ENCODE measurements at places on chromosomes 7 and 10.

GRCh38 chr10:85139124-85139523 is 810.7 kb downstream of the CCSER2 start:
- no peak for DNase-seq

GRCh38 chr10:89887830-89888229 is 186.4 kb downstream of the KIF20B start:
- DNase-seq = no peak

DNA sequence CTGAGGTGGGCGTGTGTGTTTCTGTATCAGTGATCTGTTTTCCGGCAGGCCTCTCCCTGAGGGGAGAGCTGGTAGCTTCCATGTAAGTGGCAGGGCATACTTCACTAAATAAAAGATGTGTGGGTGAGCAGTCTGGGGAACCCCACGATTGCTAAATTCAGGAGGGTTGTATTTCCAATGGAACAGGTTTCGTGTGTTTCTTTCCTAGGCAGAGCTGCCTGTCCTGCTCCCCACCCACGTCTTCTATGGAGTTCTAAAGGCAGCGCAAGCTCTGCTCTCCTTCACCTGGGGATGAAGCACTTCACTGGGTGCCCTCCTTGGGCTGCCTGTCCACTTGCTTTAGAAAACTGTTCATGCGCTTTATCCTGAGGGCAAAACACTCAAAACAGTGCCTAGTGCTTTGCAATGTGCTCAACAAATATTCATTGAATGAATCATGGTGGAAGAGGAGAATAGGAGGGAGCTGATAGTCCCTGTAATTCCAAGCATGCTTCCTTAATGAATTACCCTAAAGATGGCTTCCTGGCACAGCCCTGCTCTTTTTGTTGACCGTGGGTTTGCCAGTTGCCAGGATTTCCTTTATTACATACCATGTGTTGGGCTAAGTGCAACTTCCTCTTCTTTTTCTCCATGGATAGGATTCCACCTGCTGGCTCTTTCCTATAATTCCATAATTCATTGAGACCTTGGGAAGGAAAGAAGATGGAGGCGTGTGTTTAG is 50.6 kb upstream of the SRPK2 start:
- DNase-seq = no peak

DNA sequence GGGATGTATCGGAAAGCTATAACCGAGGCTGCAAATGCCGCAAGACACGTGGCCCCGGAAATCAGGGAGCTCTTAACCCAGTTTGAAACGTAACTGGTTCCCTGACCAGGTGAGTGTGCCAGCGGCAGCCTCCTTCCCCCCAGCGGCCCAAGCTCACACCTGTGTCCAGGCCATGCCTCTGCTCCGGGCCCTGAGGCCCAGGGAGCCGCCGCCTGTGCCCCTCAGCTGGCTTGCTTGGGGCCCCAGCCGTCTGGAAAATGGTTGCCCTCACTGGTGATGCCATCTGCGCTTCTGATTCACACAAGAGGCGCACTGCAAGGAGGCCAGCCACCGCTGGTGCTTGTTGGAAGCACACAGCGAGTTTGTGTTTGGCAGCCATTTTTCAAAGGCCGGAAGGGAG is 9.2 kb downstream of the PWWP2B start:
- DNase-seq = no peak

GRCh38 chr10:77308084-77308732 is 329.4 kb downstream of the KCNMA1 start:
- DNase-seq = no peak

DNA sequence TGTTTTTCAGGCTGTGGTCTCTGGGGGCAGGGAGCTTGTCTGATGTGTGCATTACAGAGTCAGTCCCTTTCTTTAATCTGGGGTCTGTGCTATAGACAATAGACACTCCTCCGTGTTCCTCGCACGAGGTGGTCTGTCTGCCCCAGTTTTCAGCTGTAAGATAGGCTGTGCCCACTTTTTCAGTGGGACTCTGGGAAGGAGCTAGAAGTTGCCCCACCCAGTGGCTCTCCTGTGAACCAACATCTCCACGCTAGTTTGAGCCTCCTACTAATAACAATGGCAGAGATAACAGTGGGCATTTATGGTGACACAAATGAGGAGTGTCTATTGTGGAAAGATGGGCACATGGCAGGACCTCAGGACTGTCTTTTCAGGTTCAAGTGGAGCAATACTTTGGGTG is 44.0 kb downstream of the ADRB1 start:
- no peak for DNase-seq

DNA sequence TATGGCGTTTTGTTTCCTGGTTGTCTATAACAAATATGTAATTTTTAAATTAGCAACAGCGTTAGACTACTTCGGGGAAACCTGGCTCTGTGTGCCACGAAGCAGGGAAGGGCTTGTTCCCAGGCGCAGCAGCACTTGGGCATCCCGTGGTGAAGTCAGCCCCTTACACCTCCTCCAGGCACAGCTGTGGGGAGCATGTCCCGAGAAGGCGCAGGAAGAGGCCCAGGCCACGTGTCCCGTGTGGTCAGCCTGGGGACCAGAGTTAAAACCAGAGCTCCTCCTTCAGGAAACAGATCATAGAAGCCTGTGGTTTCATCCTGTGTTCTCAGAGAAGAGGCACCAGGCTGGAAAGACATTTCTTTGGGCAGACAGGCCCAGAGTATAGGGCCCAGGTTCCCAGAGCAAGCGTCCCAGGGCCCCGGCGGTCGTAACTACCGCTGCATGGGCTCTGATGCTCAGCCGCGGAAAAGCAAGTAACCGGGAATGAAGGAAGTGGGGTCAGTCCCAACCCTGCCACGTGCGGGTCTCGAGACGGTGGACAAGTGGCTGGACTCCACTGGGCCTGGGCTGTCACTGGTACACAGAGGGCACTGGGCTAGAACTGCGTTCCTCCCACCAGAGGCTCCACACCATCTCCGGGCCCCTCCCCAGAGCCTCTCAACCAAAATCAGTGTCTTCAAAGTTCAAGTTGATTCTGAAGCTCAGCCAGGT is 7.1 kb downstream of the NUDT1 start:
- DNase-seq = no peak

GRCh38 chr7:2873686-2874551 is 29.8 kb upstream of the GNA12 start:
- no peak for DNase-seq

DNA sequence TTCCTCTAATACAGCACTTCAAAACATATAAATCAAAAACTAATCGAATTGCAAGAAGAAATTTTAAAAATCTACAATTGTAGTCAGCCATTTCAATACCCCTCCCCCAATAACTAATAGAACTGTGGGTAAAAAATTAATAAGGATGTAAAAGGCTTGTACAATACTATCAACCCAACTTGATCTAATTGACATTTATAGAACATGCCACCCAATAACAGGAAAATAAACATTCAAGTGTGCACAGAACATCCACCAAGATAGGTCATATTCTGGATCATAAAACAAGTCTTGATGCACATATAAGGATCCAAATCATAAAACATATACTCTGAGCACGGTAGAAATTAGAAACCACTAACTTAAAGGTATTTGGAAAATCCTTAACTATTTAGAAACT is 4.0 kb upstream of the GPAM start:
- DNase-seq = no peak

DNA sequence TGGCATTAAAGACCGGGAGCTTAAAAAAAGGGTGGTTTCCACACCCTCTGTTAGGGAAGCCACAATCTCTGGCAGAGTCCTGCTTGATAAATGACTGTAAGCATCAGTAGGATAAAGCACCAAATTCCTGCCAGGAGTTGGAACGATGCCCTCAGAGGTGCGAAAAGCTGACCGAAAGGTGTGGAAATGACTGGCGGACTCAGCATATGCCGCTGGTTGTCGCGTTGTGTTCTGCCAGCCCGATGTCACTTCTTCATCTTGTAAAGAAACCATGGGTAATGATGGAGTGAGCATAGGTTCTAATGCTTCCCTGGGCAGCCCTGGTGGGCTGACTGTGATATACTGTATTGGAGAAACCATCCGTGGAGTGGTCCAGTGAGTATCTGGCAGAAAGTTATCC is 62.4 kb downstream of the KIAA1549 start:
- DNase-seq = no peak

DNA sequence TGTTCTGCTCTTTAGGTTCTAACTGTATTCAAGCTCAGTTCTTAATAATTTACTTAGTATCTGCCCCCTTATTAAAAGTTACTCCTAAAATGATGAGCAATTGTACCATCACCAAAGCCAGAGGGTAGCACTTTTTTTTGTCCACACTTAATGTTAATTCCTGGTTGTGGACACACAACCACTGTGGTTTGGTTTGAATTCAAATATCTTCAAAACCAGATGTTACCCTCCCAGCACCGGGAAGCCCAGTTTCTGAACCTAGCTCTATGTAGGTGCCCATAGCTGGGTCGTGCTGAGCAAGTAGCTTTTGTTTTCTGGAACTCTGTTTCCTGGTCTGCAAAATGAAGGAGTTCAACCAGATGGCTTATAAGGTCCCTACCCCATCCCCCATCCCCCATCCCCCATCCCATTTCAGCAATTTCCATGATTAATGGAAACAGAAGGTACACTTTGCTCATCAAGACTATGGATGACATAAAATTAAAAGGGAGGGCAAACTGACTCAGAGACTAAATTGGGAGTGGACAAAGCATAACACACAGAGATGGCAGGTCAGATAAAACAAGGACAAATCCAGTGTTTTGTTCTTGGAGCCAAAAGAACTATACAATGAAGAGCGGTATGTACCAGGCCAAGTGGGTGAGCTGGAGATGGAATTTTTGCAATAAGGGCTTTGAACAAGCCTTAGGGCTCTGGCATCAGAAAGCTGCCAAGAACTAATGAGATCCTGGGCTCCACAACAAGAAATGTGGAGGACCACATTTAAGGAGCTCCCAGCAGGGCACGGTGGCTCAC is 56.7 kb downstream of the DLG5 start:
- DNase-seq = no peak

DNA sequence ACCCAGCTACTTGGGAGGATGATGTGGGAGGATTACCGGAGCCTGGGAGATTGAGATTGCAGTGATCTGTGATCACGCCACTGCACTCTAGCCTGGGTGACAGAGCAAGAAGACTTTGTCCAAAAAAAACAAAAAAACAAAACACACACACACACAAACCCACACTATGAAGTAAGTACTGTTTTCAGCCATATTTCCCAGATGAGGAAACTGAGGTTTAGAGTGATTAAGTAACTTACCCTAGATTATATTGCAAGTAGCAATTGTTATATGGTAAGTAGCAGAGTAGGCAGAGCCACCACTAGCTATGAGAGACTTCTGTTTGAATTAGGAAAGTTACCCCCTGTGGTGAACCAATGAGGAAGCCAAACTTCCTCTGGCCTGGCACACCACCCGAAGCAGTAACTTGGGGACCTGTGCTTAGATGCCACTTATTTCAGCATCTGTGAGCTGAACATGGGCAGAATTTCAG is 61.9 kb downstream of the MCU start:
- no peak for DNase-seq

- DNase-seq = no peak
Observed at GRCh38 chr7:6392712-6393666, 54.8 kb downstream of the DAGLB start.

- no peak for DNase-seq
Observed at GRCh38 chr7:7614018-7614741, 26.4 kb upstream of the UMAD1 start.

DNA sequence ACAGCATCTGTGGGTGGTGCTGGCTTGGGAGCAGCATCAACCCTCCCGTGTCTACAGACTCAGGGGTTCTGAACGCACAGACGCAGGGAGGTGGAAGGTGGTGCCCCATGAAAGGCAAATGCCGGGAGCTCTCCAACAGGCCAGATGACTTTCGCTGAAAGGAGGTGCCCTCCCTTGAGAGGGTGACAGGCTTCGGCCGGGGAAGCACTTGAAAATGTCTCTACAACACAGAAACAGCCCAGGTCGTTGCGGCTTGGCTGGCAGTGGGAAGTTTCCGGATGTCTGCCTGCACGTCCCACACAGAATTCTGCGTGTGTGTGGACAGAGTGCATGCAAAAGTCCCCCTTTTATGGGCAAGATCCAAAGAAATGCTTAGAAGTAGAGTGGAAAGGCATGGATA is 239.6 kb downstream of the SKAP2 start:
- DNase-seq = no peak

DNA sequence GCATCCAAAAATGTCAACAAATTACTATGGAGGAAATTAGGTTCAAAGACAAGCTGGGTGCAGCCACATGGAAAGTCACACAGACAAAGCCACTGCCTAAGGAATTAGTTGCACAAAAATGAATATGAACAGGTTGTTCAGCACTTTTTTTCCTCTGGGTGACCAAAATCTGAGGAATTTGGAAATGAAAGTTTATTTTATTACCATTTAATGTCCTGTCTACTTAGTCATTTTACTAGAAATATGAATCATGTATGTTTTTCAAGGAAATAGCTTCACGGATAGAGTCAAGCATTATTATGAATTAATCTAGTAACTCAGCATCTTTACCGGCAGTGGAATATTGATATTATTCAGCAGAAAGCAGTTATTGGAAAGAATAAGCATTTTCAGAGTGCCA is 106.3 kb downstream of the ANK3 start:
- no peak for DNase-seq

GRCh38 chr7:52273685-52274610 is 761.5 kb upstream of the POM121L12 start:
- DNase-seq = no peak

GRCh38 chr7:135970682-135971365 is 6.3 kb downstream of the MTPN start:
- no peak for DNase-seq

DNA sequence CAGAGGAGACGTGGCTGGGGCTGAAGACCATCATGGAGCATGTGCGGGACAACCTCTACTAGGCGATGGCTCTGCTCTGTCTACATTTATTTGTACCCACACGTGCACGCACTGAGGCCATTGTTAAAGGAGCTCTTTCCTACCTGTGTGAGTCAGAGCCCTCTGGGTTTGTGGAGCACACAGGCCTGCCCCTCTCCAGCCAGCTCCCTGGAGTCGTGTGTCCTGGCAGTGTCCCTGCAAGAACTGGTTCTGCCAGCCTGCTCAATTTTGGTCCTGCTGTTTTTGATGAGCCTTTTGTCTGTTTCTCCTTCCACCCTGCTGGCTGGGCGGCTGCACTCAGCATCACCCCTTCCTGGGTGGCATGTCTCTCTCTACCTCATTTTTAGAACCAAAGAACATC is 22.0 kb upstream of the CPA5 start:
- DNase-seq = no peak

DNA sequence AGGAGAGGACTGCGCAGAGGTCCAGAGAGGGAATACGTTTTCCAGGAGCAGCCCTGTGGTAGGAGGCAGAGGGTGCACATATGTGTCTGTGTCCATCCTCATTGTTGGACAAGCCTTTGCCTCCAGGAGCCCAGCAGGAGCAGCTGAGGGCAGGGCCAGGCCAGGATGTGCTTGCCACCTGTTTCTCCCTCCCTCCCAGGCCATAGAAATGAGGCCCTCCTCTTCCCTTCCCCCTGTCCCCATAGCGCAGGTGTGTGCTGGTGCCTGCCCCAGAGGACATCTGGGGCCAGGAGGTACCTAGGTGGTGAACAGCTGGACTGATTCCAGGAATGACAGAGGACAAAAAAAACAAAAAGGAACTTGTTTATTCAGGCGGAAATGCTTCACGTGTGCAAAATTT is 10.5 kb upstream of the CXCL12 start:
- DNase-seq = no peak

GRCh38 chr7:70608229-70608628 is 523.7 kb upstream of the GALNT17 start:
- no peak for DNase-seq
